ENCODE measurements at places on chromosomes 11 and 22.

- DNase-seq = no peak
These were observed 282.7 kb upstream of the CCDC179 start for GRCh38 chr11:23143022-23143421.

- DNase-seq = no peak
These were observed 28.6 kb downstream of the GNB1L start for GRCh38 chr22:19825904-19826618.

- DNase-seq = no peak
These were observed 38.8 kb downstream of the PPP2R1B start for GRCh38 chr11:111727431-111727830.

- no peak for DNase-seq
These were observed 15.3 kb downstream of the TMPRSS13 start for GRCh38 chr11:117913736-117914397.

DNA sequence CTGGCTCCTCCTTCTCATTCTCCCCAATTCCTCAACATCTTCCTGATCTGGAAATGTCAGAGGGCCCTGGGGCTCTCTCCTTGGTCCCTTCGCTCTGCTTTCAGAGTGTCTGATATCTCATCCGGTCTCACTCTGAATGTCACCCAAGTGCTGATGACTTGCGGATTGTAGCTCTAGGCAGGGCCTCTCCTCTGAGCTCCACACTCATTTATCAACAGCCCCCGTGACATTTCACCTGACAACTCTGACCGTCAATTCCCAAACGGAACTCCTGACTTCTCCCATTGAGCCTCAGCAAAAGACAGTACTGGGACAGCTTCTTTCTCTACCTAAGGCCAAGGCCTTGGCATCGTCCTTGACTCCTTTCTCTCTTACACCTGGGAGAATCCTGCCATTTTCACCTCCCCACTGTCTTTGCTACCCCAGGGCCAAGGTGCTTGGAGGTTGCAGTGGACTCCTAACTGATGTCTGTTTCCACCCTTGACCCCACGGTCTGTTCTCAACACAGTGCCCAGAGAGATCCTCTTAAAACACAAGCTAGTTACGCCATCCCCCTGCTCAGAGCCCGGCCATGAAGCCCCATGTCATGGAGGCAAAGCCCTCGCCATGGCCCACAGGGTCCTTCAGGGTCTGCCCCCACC, 57.5 kb upstream of the THY1 start:
- no peak for DNase-seq
